Fibroblast of lung (primary cell): ENCODE measurements at places on chromosomes 6 and 20. TPM values are rescaled to one million over a fixed set of nuclear protein-coding genes. Genes with fewer than 3 reads are reported as not detected.

TSHZ2 gene
- 0.15 and 0.59 TPM in 2 replicates for polyA plus RNA-seq

IL17F gene
- not detected in 2 replicates for polyA plus RNA-seq

LY6G6D gene
- not detected in 2 replicates for polyA plus RNA-seq

GJA1 gene
- 77.8 and 274 TPM in 2 replicates for polyA plus RNA-seq

SDHAF4 gene
- polyA plus RNA-seq, result 1.9 and 2.7 TPM in 2 replicates

DNA sequence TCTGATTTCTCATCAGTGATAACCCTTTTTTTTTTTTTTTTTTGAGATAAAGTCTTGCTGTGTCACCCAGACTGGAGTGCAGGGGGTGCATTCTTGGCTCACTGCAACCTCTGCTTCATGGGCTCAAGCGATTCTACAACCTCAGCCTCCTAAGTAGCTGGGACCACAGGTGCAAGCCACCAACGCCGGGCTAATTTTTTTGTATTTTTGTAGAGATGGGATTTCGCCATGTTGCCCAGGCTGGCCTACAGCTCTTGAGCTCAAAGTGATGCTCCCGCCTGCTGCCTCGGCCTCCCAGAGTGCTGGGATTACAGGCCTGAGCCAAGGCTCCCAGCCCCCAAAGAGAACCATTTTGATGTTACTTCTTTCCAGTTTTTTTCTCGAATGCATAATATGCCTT lies 2.2 kb downstream of the FABP7 start:
- H3K4me3 ChIP-seq, result no peak overlapping the region
- H3K4me1 ChIP-seq, result no peaks in the 10 kb centered on the region
- H3K36me3 ChIP-seq, result no peaks in the 10 kb centered on the region

GRCh38 chr6:72425003-72425681 lies 196.7 kb upstream of the KCNQ5 start:
- H3K36me3 ChIP-seq, result no peaks in the 10 kb centered on the region
- no peak overlapping the region for H3K4me3 ChIP-seq
- peak overlapping the region; percentile 18 for H3K27ac ChIP-seq
- peak; percentile 97 for DNase-seq
- H3K27me3 ChIP-seq, result no peaks in the 10 kb centered on the region
- peaks cover 7% of the 10 kb centered on the region for H3K4me1 ChIP-seq

DNA sequence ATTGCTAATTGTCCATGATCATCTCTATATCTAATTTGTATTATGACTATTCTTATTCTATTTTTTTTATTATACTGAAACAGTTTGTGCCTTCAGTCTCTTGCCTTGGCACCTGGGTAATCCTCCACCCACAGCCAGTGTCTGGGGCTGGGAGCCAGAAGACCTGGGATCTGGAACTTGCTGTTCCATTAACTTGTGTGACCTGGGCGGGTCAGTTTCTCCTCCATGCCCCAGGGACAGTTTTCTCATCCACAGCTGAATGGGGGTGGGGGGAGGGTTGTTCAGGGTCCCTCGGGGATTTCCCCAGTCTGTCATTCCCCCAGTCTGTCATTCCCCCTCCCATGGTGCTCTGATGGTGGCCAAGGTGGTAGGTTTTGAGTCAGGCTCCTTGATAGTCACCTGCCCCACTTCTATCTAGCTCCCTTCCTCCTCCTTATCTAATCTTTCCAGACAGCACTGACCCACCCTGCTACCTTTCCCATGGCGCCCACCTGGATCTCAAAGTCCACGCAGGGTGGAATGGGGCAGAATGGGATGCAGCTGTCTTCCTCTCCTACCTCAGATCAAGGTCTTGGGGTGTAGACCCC lies 10.9 kb downstream of the ITPR3 start:
- H3K27ac ChIP-seq, result no peak overlapping the region
- H3K36me3 ChIP-seq, result no peaks in the 10 kb centered on the region
- no peak overlapping the region for H3K4me3 ChIP-seq

DNA sequence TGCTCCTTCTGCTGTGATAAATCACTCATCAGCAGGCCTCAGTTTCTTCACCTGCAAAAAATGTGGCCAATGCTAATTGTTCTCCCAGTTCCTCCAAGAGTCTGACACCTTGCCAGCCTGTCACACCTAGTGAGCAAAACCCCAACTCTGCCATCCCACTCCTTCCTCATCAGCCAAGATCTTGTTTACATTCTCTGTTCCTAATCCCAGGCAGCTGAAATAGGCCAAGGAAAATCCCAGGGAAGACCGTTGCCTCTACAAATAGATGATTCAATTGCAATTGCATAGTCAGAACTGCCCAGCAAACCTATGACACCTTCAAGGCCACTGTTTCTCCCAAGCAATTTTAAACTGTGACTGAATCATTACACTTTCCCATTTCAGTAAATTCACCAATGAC lies 78.7 kb downstream of the GMDS start:
- H3K4me3 ChIP-seq, result no peak overlapping the region
- no peaks in the 10 kb centered on the region for H3K27me3 ChIP-seq
- H3K36me3 ChIP-seq, result no peaks in the 10 kb centered on the region
- DNase-seq, result no peak
- peaks cover 1% of the 10 kb centered on the region for H3K4me1 ChIP-seq

- no peaks in the 10 kb centered on the region for H3K36me3 ChIP-seq
- no peaks in the 10 kb centered on the region for H3K4me1 ChIP-seq
- DNase-seq, result no peak
- H3K27me3 ChIP-seq, result no peaks in the 10 kb centered on the region
- H3K4me3 ChIP-seq, result no peak overlapping the region
Observed at GRCh38 chr20:61310954-61311353, 58.9 kb downstream of the CDH4 start.

DNA sequence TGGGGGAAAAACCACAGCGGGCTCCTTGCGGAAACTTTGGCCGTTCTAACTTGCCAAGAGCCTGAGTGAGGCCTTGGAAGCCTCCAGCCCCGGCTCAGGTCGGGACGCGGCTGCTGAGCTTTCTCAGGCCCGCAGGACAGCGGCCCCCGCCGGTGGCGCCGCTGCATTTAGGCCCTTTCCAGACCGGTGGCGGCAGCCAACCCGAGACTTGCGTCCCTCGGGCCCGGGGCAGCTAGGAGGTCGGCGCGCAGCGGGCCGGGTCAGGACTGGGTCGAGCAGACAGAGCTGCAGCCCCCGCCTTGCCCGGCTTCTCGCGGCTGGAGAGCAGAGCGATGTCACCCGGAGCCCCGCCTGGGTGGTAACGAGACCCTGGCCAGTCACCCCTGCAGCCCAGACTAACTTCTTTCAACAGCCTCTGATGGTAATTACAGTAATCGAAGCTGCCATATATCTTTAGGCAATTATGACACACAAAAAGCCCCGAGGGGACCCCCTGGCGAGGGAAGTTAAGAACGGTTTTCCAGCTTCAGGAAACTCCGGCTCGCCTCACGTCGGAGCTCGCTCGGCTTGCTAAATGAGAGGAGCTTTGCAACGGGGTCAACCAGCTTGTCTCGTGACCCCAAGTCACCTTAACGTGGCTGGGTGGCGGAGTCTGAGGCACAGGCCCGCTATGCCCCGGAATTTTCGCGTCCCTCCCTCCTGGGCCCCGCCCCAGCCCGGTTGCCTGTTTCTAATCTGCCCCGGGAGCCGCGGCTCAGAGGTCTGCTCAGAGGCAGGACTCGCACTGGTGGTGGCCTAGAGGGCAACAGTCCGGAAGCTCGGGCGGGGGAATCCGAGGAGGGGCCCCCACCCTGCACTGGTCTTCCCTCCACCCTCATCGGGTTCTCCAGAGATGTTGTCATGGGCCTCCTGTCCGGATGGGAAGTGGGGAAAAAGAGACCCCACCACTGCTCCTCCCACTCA lies 3.0 kb downstream of the NR2E1 start:
- H3K27me3 ChIP-seq, result peaks cover 87% of the 10 kb centered on the region
- H3K36me3 ChIP-seq, result no peaks in the 10 kb centered on the region
- no peak overlapping the region for H3K4me3 ChIP-seq
- H3K4me1 ChIP-seq, result no peaks in the 10 kb centered on the region
- no peak overlapping the region for H3K27ac ChIP-seq
- DNase-seq, result no peak

- no peaks in the 10 kb centered on the region for H3K36me3 ChIP-seq
- no peaks in the 10 kb centered on the region for H3K27me3 ChIP-seq
- no peak overlapping the region for H3K4me3 ChIP-seq
- no peak for DNase-seq
- no peak overlapping the region for H3K27ac ChIP-seq
Observed at GRCh38 chr6:33761922-33762629, 15.4 kb upstream of the IP6K3 start.

DNA sequence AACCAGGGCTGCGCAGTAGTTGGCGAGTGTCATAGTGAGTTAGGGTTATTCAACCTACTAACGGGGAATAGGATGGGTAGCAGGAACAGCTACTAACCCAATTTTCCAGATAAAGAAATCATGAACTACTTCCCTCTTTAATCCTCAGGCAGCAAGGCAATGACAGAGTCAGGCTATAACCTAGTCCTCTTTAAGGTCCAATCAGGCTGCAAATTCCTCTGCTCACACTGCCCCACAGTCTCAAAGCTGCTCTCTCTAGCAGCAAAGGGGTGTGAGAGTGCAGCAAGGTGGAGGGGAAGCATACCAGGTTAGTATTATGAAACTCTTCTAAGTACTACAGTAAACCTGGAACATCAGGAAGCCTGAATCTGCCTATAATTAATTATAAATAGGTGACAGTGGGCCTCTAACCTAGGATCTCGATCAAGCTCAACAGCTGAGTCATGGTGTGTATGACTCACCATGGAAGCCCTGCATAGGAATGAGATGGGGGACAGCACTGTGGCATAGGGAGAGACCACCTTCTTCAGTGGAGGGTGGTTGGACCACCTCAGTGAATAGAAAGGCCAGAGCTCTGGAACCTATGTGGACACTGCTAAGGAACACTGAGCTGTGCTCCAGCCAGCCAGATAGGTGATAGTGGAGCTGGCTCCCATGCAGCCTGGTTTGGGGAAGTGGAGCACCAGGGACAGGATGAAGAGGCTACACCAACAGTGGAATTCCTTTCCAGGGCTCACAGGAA lies 7.9 kb downstream of the PEX6 start:
- peak; percentile 47 for DNase-seq
- H3K27me3 ChIP-seq, result no peaks in the 10 kb centered on the region
- H3K27ac ChIP-seq, result no peak overlapping the region
- H3K36me3 ChIP-seq, result peaks cover 8% of the 10 kb centered on the region
- no peaks in the 10 kb centered on the region for H3K4me1 ChIP-seq

DNA sequence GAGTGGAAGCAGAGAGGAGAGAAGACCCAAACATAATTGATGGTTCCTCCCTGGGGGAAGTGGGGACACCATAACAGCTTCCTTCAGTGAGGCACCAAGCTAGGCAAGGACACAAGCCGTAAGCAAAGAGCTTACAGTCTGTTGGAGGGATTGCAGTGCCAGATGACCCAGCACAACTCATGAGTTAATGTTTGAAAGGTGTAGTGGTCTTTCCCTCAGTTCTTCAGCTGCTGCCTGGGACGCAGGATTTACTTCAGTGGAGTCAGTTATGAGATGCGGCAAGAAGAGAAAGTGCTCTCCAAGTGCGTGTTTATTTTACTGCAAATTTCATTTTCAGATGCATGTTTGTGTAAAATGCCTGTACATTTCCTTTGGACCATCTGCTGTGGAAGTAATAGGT lies 38.7 kb upstream of the SLC17A4 start:
- no peaks in the 10 kb centered on the region for H3K36me3 ChIP-seq
- no peaks in the 10 kb centered on the region for H3K27me3 ChIP-seq
- no peak for DNase-seq
- no peaks in the 10 kb centered on the region for H3K4me1 ChIP-seq
- H3K27ac ChIP-seq, result no peak overlapping the region

- no peaks in the 10 kb centered on the region for H3K27me3 ChIP-seq
- DNase-seq, result no peak
- peaks cover 20% of the 10 kb centered on the region for H3K36me3 ChIP-seq
- no peaks in the 10 kb centered on the region for H3K4me1 ChIP-seq
- H3K4me3 ChIP-seq, result no peak overlapping the region
Observed at GRCh38 chr6:43034190-43034525, 12.7 kb downstream of the RRP36 start.

GRCh38 chr6:111761783-111762312 lies 111.4 kb downstream of the FYN start:
- H3K27ac ChIP-seq, result no peak overlapping the region
- peak; percentile 25 for DNase-seq
- no peak overlapping the region for H3K4me3 ChIP-seq
- peaks cover 16% of the 10 kb centered on the region for H3K4me1 ChIP-seq

DNA sequence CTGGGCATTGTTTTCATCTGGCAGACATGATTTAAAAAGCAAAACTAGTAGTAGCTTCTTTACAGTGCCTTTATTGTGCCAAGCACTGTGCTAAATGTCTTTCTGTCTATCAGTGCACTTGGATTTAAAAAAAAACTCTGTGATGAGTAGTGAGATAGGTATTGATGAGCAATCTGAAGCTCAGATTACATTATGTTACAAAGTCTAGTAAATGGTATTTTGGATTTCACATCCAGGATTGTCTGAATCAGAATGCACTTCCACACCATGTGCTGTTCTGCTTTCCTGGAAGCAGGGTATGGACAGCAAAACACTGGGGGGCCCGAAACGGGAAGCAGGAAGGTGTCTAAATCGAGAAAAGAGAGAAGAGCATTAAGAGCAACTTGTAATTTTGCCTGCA lies 103.4 kb upstream of the CCN2 start:
- DNase-seq, result peak; percentile 81
- H3K4me3 ChIP-seq, result no peak overlapping the region
- H3K27me3 ChIP-seq, result no peaks in the 10 kb centered on the region
- H3K36me3 ChIP-seq, result no peaks in the 10 kb centered on the region
- peak overlapping the region; percentile 46 for H3K27ac ChIP-seq

GRCh38 chr20:23151885-23152284 lies 65.8 kb upstream of the CD93 start:
- H3K27ac ChIP-seq, result peak overlapping the region; percentile 80
- no peak for DNase-seq
- no peak overlapping the region for H3K4me3 ChIP-seq

DNA sequence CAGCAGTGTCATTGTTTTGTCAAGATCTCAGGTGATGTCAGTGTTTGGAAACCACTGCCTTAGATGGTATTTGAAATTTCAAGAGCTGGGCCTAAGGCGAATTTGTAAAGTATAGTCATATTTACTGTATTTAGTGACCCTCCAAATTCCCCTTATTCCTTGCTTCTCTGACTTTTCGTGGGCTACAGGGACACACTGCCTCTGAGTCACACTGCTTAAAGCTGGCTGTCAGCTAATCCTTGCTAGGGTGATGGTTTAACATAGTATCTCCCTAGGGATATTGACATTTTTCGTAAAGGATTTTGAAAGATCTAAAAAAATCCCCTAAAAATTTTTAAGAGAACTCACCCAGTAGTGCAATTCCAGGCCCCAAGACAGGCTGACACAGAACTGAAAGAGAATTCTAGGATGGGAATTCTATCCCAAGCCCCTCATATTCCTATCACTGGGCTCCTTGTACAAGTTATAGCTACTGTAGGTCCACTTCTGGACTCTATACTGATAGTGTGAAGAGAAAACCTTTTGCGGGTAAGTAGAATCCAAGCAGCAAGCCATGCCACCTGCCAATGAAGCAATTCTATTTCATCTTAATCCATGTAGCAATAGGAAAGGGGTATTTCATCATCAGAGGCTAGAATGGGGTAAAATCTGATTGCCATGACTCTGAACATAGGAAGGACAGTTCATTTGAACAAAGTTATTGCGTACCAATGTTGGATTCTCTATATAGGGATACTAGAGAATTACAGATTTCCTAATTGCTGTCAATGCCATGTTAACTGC lies 4.3 kb downstream of the BMP6 start:
- H3K4me1 ChIP-seq, result peaks cover 8% of the 10 kb centered on the region
- H3K4me3 ChIP-seq, result no peak overlapping the region
- no peak overlapping the region for H3K27ac ChIP-seq
- no peaks in the 10 kb centered on the region for H3K36me3 ChIP-seq
- DNase-seq, result no peak
